Left hindlimb (tissue), 1 donor: ENCODE measurements at places on chromosomes 16 and 17.
A peak's percentile ranks its signal among the peaks of the same experiment; 100 is the strongest.

- no peak for DNase-seq
Measured at GRCh38 chr16:30186444-30186781, 3.0 kb downstream of the CORO1A start.

DNA sequence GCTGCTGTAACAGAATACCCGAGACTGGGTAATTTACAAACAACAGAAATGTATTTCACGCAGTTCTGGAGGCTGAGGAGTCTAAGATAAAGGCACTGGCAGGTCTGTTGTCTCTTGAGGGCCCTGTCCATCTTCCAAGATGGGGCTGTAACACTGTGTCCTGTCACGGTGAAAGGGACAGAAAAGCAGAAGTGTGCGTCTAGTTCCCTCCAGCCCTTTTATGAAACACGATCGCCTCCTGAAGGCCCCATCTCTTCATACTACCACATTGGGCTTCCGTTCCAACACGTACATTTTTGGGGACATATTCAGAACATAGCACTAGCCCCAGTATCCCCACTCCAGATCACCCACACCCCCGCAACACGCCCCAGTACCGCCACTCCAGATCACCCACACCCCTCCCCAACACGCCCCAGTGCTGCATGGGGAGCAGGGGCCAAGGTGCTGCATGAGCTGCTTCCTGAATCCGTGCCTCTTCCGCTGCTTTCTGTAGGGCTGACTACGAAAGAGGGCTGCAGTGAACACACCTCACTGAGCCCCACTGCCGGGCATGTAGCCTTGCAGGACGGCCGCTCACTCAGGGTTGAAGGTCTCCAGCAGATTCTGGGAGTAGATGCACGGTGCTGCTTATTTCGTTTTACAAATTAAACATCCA lies 91.9 kb downstream of the RPTOR start:
- DNase-seq: no peak

GRCh38 chr16:88936008-88936555 lies 40.9 kb downstream of the CBFA2T3 start:
- no peak for DNase-seq

GRCh38 chr16:27455700-27456099 lies 53.7 kb downstream of the IL21R start:
- DNase-seq: no peak

DNA sequence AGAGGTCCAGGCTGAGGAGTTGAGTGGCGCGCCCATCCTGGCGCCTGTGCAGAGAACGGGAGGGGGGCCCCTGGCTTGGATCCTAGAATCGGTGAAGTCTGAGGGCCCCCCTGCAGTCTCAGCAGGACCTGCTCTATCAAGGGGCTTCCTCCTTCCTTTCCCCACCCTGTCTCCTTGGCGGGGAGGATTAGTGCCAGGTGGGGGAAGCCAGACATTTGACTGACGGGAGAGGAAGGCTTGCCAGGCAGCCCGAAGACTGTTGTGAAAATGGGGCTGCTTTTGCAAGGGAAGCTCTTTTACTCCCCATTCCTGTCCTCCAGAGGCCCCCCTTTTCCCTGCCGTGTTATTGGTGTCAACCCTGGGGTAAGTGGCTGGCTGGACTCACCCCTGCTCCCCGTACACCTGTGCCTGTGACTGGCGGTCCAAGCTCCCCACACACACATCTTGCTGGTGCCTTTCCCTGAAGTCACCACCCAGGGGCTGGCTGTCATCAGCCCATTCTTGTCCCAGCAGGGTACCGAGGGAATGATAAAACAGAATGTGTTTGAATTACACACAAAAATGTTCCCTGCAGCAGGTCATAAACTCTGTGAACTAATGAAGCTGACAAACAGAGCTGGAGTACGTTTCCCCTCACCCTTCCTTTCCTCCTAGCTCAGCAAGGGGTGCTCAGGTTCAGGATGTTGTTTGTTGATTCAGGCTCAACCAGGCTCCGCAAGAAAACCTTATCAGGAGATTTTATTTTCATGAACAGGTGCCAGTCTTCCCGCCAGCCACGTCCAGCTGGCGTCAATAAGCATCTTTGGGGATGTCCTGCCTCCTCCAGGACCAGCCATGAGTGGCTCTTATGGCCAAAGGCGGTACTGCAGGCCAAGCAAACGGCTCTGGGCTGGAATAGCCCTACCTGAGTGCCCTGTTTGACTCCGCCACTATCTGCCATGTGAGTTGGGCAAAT lies 4.4 kb upstream of the ARMC7 start:
- DNase-seq: no peak

- DNase-seq: peak; percentile 77
Measured at GRCh38 chr16:67530013-67530939, 1.6 kb downstream of the RIPOR1 start.

- no peak for DNase-seq
Measured at GRCh38 chr16:35308674-35309073, 1849.3 kb downstream of the TP53TG3F start.

DNA sequence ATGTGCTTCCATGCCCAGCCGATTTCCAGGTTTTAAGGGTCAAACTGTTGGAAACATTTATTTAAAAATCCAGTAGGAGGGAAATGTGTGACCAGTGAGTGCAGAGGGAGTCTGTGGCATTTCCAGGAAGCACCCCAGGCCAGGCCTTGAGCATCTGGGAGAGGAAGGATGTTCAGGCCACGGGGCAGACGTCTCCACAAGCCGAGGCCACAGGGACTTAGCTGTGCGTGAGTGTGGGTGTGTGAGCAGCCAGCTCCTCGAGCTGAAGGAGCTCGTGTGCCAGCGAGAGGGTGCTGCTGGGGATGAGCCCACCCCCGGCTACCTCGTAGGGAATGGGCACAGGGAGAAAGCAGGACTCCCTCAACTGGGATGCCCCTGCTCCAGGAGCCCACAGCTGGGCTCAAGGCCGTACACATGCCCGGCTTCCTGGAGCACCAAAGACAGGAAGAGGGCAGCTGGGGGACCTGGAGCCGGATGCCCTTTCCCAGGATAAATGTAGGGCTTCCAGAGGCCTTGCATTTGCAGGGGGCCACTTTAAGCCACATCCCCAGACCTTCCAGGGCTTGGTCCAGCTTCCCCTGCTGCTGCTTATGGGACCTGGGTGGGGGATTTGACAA lies 12.5 kb downstream of the NPTX1 start:
- no peak for DNase-seq

DNA sequence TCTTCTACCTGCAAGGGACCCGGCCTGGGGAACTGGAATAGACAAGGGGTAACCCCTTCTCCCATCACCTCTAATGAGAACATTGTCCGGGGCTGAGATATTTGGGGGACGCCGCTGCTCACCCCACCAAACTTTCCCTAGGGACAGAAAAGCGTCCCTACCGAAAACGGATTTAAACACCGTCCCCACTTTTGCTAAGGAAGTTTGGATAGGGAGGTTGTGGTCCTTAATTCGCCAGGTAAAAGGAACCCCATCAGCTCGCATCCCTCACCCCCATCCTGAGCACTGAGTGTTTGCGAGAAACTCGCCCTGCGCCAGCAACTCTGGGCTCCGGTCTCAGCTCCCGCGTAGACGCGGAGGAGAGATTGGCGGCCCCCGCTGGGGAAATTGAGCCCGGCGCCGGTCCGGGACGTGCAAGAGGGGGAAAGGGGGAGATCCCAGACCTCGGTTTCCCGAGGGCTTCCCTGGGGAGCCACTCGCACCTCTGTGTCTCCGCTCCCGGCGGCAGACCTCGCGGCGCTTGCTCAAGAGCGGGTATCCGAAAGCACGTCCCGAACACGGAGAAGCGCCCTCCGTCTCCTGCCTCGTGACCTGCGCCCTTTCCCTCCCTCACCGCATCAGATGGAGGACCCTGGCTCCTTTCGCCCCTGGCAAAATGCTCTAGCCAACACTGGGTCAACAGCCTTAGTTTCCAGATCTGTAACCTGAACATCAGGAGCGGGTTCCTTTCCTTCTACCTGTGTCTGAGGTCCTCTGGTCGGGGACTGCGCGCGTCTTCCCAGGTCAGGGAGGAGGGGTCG lies 3.1 kb upstream of the SOX9 start:
- no peak for DNase-seq

GRCh38 chr17:4940555-4941318 lies 669 bp downstream of the RNF167 start:
- DNase-seq: no peak

DNA sequence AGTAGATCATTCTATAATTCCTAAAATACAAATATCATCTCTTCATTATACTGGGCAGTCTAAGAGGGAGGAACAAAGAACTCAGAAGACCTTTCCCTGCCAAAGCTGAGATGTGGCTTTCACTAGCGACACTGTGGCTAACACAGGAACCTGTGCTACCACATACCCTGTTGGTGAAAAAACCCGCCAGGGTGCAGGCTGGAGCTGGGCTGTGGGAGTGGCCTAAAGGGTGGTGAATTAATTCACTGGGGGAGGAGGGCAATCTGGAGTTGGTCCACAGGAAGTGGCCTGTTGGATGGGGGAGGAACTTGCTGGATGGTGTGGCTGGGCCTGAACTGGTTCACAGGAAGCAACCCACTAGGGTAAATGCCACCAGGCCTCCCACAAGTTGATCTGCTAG lies 7.4 kb downstream of the ZNF594 start:
- DNase-seq: peak; percentile 29

GRCh38 chr17:9218911-9219310 lies 197.6 kb downstream of the NTN1 start:
- no peak for DNase-seq

DNA sequence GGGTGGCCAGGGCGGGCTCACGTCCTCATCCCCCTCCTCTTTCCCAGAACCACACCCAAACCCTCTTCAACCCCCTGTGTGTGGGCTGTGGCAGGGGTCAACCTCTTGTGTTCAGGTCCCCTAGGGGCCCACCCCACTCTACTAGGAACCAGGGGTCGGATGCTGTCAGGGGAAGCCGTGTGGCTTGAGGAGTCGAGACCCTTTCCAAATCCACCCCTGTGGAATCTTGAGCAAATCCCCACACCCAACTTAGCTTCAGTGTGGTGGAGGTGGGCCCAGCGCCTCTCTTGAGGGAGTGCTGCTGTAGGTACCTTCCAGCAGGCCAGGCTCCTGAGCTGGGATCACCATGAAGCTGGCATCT lies 121.5 kb downstream of the MRM1 start:
- no peak for DNase-seq

DNA sequence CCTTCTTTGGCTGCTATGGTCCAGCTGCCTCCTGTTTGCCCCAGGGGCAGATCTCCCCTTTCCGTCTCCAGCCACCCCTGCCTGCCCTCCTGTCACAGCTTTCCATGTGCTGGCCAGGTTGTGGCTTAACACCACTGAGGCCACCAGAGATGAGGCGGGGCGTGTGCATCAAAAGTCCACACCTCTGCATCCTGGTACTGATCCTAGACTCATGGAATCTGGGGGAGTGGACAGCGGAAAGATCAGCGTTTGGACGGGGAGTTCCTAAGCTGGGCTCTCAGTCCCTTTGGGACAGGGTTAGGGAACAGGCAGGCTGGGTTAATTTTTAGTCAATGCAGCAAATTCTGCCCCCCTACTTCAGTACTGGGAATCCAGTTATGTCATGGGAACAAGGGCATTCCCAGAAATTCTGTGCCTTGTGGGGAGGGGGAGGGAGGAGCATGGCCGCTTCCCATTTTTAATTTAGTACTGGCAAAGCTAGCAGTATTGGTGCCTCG lies 3.9 kb downstream of the IGFBP4 start:
- peak; percentile 58 for DNase-seq

DNA sequence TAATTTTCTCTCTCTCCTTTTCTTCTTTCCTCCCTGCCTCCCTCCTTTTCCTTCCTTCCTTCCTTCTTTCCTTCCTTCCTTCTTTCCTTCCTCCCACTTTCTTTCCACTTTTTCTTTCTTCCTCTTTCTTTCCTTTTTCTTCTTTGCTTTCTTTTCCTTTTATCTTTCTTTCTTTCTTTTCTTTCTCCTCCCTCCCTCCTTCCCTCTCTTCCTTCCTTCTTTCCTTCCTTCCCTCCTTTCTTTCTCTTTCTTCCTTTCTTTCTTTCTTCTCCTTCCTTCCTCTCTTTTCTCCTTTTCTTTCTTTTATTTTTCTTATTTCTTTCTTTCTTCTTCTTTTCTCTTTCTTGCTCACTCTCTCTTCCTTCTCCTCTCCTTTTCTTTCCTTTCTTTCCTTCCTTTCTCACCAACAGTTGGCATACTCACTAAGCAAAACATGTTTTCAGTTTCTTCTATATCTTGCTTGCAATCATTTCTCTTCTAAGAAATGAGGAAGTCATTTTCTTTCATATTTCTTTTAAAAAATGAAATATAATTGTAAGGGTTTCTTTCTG lies 97.1 kb upstream of the MAF start:
- DNase-seq: no peak
